Sciatic nerve (tissue), 2 donors: ENCODE measurements at places on chromosomes 6 and 20.

DNA sequence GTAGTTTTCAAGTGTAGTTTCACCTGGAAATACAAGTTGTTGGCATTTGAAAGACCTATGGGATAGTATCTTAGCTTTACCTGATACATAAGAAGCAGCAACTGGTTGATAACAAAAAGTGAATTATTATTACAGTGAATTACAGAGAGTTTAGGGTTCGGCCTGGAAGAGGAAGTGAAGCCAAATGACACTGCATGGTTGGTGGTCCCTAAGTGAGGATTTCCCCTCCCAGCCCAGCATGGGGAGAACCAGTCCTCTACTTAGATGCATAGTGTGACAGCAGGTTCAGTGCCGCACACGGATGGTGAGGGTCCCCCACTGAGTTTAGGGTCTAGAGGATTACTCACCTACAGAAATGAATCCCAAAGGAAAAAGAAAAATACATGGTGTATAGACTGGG is 18.1 kb downstream of the HLA-DPB1 start:
- DNase-seq: no peak

- no peak for DNase-seq
Measured at GRCh38 chr20:56689852-56690485, 60.9 kb downstream of the TFAP2C start.

DNA sequence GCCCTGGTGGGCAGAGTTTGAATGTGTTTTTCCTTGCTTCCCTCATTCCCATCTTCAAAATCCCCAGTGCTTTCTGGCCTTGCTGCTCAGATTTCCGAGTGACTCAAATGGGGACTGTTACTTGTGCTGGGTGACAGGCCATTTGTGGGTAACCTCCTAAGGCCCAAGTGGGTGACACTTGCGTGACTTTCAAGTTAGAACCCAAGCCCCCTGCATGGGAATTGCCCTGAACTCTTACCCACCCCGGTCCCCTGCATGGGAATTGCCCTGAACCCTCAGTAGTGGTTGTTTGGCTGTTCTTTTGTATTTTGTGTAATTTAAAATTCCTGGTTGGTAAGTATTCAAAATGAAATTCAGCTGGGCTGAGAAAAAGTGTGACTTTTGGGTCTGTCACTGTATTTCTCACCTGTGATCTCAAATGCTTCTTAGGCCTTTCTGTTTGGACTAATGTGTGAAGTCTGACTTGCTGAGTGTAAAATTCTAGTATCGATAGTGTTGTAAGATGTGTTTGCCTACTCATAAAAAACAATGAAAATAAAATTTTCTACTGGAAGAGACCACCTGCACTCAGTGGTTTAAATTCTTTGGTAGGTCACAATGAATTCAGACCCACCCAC is 12.4 kb upstream of the RBM38 start:
- DNase-seq: no peak

DNA sequence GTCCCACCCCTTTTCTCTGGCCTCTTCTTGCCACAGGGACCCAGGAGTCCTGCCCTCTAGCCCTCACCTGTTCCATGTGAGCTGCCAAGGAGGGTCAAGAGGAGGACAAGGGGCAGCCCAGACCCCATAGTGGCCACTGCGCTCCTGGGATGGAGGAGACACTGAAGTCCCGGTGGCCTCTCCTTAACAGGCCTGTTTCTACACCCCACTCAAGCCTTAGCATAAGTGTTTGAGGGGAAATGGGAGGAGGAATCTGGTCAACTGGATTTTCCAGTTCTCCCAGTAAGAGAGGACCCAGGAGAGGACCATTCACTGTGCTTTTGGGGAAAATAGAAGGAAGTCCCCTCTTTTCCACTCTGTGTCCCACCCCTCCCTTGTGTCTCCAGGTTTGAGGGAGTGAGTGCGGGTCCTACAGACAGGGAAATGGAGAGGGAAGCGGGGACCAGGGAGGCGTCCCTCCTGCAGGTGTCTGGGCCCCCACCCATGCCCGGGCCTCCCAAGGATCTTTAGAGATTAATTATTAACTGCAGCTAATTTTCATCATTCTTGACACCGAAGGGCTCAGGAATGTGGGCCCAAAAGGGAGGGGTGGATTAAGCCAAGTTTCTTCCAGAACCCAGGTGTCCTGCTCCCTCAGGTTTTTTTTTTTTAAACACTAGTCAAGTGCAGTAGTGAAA is at the start of gene SFTA2:
SFTA2 (minus strand) TSS at position 202 of the 677 bp plus-strand sequence; CDS start at position 128, 74 bp downstream.
- no peak for DNase-seq

DNA sequence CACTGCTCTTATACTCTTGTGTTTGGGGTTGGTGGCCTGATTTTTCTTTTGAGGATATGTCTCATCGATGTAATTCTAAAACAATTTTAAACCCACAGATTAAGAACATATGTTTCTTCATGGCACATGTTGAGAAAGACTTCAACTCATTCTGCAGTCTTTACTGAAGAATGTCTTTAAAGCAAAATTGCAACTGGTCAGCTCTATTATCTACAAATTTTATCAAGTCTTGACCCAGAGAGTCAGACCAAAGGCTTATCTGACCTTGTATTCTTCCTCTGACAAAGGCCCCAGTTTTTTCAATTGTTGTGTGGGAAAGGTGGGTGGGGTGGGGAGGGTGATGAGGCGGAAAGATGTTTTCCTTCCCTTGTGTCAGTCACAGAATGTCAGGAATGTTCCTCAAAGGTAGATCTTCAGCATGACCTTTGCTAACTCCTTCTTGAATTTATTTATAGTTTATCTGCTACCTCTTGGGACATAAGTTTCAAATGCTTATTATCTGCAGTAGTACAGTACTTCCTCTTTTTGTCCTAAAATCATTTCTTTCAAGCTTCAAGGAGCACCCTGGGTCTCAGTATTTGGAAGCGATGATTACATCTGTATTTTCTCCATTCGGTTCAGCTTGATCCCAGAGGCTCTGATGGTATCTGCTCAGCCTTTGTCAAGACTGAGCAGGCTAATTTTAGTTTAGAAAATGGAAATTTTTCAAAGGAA is 63.2 kb upstream of the TIAM2 start:
- DNase-seq: no peak

GRCh38 chr6:105207524-105208269 is 27.9 kb upstream of the POPDC3 start:
- DNase-seq: no peak
